ENCODE measurements at places on chromosomes 5 and 9. TPM values are rescaled to one million over a fixed set of nuclear protein-coding genes. Genes with fewer than 3 reads are reported as not detected.

GRCh38 chr9:88927510-88927909 lies 63.8 kb upstream of the S1PR3 start:
- DNase-seq = no peak

- DNase-seq = peak; percentile 30
Observed at GRCh38 chr5:165630261-165630778, 2124.9 kb downstream of the MAT2B start.

GRCh38 chr5:68033029-68033428 lies 182.5 kb upstream of the PIK3R1 start:
- no peak for DNase-seq

GRCh38 chr5:17991775-17992174 lies 357.5 kb downstream of the TAF11L14 start:
- DNase-seq = no peak

GRCh38 chr5:138402640-138403039 lies 36.2 kb upstream of the REEP2 start:
- peak; percentile 35 for DNase-seq

GRCh38 chr9:128634111-128634510 lies 22.5 kb downstream of the DYNC2I2 start:
- no peak for DNase-seq

DNA sequence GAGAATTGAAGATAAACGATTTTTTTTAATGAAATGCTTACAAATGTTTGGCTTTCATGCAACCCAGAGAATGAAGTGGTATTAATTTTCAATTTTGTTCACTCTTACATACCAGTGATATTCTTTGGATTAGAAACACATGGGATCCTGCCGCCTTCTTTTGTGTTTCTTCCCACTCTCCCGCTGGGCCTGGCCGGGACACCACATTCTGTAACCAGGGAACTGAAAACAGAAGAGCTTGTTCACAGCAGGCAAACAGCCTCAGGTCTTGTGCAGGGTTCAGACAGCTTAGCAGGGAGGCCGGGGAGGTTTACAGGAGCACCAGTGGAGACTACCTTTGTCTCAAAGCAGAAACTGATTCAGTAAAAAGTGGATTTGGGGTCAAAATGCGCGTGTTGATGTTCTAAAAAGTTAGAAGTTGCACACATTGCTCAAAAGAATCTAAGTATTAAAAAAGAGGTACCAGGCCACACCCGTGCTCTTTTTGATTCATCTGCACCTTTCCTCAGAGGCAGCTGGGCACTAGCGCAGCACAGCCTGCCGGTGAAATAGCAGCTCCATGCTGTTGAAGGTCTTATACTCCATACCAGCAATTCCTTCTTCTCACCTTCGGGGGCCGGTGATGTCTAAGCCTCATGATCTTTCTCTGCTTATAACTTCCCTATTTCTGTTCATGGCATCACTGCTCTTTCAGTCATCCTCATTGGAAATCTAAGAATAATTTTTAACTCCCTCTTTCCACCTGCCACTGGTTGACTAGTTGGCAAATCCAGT lies 67.1 kb downstream of the GRAMD2B start:
- no peak for DNase-seq

DNA sequence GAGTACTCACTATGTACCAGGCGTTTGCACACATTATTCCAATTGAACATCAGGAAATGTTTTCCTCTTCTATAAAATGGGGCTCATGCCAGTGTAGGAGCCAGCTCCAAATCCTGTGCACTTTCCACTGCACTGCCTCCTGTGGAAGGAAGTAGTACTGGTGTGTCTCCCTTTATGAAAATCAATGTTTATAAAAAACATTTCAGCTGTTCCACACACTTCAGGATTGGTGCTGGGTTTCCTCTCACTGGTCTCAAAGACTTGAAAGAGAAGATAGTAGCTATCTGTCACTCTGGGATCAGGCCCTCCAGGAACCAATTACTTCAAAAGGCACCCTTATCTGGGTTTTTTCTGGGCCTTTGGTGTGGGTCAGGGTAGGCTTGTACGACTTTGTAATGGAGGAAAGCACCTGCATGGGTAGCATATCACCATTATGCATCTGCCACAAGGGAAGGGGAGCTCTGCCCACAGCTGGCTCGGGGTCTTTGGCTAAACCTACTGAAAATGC lies 32.5 kb downstream of the RAB14 start:
- peak; percentile 39 for DNase-seq

DNA sequence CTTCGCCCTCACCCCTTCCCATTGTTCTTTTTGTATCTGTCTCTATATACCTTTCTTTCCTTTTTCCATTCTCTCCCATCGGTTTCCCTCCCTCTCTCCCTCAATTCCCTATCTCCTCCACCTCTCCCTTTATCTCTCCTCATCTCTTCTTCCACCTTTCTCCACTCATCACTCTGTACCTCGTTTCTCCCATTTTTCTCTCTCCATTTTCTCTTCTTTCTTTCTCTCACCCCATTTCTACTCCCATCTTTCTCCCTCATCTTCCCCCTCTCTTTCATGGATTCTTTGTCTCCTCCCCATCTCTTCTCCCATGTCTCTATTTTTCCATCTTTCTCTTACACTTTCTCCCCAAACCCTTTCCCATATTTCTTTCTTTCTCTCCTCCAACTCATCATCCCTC lies 385.9 kb upstream of the CLINT1 start:
- no peak for DNase-seq

DNA sequence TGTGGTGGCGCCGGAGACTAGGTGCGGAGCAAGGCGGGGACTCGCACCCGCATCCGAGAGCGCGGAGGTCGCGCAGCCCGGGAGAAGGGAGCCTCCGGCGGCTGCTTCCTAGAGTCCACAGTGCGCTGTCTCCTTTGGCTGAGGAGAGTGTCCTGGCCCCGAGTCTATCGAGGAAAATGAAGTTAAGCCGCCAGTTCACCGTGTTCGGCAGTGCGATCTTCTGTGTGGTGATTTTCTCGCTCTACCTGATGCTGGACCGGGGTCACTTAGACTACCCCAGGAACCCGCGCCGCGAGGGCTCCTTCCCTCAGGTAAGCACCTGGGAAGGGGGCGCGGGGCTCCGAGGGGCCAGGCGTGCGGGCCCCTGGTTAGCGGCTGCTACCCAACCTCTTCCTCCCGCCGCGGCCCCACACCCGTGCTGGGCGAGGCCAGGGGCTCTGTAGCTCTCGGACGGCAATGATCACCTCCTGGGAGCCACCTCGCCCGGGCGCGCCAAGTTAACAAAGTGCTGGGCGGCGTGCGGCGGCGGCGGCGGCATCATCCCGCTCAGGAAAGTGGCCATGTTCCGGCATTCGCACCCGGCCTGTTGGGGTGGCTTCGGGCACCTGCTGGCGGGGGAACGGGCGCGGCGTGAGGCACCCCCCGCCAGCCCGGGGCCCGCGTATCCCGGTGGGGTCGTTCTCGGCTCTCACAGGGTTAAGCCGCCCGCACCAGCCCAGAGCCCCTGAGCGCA lies 681 bp downstream of the MAN2A1 start:
- peak; percentile 53 for DNase-seq

DNA sequence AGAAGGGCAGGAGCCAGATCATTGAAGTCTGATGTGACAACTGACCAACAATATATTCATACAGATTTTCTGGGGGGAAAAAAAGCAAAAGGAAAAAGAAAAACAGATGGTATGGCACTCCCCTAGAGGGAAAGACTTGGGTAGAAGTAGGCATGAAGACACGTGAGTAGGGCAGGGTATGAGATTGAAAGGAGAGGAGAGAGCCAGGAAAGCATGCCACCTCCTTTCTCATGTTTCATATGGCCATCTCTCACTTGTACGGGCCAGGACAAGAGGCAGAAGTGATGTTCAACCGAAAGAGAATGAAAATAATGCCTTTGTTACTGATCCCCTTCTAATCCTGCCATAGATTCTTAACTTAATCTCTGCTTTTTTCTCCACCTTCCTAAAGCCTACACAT lies 139.0 kb upstream of the ACTBL2 start:
- DNase-seq = no peak

DNA sequence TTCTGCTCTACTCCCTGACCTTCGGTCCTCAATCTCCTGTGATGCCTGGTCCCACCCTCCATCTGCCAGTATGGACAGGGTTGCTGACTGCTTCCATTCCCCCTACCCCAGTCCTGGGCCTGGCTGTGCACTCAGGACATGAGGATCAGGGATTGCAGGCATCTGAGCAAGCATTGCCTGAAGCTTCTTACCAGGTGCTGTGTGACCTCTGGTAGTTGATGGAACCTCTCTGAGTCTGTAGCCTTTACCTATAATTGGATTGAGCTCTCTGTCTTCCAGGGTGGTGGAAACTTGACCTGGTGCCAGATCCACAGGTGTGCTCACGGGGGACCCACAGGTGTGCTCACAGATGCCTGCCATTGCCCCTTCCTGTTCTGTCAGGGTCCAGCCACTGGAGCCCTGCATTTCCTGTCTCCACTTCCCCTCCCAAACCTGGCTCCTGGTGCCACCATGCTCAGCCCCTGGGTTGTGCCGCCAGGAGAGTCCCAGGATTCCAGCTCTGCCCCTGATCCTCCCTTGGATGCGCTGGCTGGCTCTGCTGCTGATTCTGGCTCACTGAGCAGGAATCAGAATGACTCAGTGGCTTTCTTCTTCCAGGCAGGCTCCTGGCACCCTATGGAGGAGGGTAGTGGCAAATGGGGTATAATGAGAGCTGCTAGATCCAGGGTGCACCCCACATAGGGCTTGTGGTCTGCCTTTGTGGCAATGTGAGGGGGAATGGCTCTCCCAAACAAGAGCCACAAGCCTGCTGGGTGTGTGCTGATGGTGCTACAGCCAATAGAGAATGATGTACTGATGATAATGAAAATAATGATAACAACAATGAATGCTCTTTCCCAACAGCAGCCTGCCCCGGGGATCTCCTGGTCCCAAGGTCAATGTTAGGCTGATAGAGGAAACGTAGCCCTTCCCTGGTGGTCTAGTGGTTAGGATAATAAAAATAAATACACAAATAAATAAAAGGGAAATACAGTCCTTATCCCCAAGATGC lies 35.2 kb upstream of the PSD2 start:
- DNase-seq = no peak

DNA sequence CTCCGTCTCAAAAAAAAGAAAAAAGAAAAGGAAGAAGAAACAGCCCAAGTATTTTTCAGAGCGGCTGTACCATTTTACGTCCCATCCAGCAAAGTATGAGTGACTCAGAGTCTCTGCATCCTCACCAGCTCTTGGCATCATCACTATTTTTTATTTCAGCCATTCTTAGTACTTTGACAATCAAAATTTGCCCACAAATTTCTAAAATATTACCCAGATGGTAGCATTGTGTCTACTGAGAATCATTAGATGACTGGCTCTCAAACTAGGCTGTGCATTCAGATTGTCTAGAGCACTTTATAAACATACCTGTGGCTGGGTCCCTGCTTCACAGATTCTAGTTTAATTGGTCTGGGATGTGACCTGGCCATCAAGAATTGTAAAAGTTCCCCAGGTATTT lies 21.6 kb upstream of the MELK start:
- DNase-seq = no peak

- no peak for DNase-seq
Observed at GRCh38 chr5:180129291-180130190, 58.0 kb upstream of the RNF130 start.

- DNase-seq = no peak
Observed at GRCh38 chr5:145244788-145245187, 590.4 kb downstream of the PRELID2 start.

DNA sequence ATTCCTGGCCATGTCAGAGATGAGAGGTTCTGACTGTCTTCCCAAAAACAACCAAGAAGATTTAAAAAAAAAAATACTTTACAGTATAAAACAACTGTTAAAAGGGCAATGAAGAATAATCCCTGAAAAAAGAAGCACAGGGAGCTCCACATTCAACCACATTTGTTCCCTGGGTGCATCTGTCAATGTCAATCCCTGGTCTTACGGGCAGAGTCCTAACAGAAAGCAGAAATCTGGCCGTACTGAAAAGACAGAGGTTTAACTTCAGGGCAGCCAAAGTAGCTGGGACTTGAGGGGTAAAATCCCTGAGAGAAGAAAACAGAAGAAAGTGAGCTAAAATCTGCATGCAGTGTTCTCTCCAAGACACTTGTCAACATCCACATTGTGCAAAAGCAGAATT lies 76.6 kb downstream of the RICTOR start:
- DNase-seq = no peak

GRCh38 chr9:10704720-10705119 lies 91.9 kb upstream of the PTPRD start:
- DNase-seq = no peak

The COL23A1 gene
- 0.68 TPM for total RNA-seq

The CCDC192 gene
- not detected for total RNA-seq

The NXNL2 gene
- total RNA-seq = not detected

The UGT3A1 gene
- not detected for total RNA-seq

The CCNJL gene
- total RNA-seq = not detected

All from activated CD8-positive, alpha-beta T cell treated with anti-CD3 and anti-CD28 coated beads, Interleukin-2, amount 10 ng/mL, durations not matched to agents 7 days and 5 days (primary cell).